ENCODE measurements at places on chromosomes 2 and 18. TPM values are rescaled to one million over a fixed set of nuclear protein-coding genes. Genes with fewer than 3 reads are reported as not detected.

- no peak for DNase-seq
Measured at GRCh38 chr2:228699888-228700287, 518.4 kb upstream of the SPHKAP start.

GRCh38 chr2:233409286-233409991 lies 55.1 kb downstream of the DGKD start:
- DNase-seq, result no peak

DNA sequence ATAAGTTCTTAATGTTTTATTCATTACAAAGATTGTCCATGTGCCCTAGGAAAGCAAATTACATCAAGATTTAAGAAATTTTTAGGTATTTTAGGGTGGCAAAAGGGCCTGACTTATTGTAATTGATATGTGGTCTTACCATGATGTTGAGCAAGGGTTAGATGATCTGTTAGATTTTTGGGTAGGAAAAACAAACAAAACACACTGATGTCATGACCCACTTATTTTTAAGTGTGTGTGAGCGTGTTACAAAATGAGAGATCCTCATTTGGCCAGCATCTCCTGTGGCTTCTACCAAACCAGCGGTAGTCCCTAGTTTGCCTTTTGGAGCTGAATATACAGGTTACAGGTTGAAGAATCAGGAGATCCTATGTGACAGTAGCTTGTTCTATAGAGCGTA lies 89.8 kb upstream of the ITGB6 start:
- DNase-seq, result no peak

DNA sequence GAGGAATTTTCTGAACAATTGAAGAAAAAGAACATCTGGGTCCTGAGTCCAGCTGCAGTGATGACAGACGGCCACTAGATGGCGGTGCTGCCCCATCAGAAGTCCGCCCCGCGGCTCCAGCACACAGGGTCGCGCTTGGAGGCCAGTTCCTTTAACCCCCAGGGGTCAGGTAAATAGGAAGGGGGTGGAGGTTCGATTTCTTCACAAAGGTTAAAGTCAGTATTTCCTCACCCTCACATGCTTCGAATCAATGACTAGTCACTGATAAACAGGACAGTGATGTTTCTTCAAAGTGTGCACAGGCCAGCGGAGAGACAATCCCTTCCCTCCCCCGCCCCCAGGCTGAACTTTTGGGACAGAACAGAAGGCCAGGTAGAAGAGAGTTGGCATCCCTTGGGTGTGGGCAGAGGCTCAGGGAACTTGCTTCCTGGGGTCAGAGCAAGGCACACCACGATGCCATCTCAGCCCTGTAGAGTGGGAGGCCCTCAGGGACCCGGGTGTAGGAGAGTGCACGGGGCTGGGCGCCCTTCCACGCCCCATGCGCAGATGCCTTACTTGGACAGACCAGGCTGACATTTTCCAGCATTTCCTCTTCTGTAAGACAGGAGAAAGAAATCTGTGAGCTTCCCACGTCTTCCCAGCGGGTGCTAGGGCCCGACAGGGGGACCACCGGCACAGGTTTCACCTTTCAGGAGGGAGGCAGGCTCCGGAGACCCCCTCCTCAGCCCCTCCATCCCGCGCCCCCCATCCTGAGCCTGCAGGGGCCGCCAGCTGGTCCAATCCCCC lies 722 bp downstream of the APOB start:
- peak; percentile 50 for DNase-seq

DNA sequence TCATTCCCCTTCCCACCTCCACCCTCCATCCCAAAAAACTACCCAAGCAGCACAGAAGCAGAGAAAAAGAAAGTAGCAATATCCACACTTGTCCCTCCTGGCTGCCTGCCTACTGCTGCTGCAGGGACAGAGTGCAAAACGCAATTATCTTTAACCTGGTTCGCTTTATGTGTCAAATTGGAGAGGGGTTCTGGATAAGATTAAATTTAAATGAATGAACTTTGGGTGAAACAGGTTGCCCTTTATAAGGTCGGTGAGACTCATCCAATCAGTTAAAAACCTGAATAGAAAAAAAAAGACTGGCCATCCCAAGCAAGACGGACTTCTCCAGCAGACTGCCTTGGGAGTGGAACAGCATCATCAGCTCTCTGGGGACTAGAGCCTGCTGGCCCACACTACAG lies 62.6 kb downstream of the ANKRD44 start:
- DNase-seq, result no peak

GRCh38 chr2:71891719-71892422 lies 255.8 kb downstream of the CYP26B1 start:
- no peak for DNase-seq

DNA sequence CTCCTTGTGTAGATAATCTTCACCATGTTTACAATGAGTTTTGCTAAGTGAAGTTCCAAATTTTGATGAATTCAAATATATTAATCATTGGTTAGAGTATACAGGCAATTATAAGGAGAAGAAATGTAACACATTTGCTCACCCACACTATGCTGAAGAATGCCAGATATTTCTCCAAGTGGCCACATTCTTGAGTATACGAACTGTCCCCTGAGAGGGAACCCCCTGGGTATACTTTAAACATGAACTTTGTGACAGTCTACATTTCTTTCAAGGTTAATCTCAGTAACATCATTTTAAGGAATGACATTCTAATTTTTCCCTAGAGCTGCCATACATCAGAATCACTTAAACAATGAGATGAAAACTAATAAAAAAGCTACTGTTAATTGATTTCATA lies 39.8 kb upstream of the CDKL4 start:
- DNase-seq, result no peak

The ATP8B1 gene
- not detected for total RNA-seq

The CIAO1 gene
- 82.9 TPM for total RNA-seq

The TUBA3E gene
- not detected for total RNA-seq

The TMEM37 gene
- total RNA-seq, result not detected

The PIEZO2 gene
- not detected for total RNA-seq

The MAL gene
- total RNA-seq, result 62.8 TPM

GRCh38 chr2:111936881-111937280 lies 38.5 kb downstream of the MERTK start:
- no peak for DNase-seq

- no peak for DNase-seq
Measured at GRCh38 chr2:141957827-141958450, 172.9 kb downstream of the LRP1B start.

The GKN2 gene
- total RNA-seq, result not detected

The OBSL1 gene
- 8.9 TPM for total RNA-seq

DNA sequence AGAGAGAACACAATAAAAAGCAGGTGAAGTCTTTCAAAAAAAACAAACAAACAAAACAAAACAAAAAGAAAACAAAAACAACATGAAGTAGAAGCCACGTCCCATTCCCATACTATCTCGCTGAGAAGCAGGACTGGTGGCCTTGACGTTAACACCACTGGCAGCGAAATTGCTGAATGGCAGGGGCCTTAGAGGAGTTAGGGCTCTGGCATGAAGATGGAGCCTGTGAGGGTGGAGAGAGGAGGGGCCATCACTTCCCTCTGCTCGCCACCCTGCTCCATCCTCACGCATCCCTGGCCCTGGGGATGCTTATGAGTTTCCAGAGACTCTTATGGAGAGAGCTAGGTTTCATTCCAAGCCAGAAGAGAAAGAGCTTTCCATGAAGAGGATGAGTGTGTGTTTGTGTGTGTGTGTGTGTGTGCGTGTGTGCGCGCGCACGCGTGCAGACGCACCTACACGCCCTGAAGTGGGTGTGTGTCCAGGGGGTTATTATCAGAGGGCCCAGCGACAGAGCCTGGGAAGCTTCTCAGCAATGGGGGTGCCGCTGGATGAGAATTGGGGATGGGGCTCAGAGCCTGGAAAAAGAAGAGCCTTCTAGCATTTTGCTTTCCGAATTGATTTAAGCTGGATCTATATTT lies 20.4 kb upstream of the IMPA2 start:
- DNase-seq, result no peak

The EFEMP1 gene
- total RNA-seq, result not detected

- no peak for DNase-seq
Measured at GRCh38 chr18:12476955-12477354, 69.2 kb downstream of the PRELID3A start.

GRCh38 chr2:212392544-212392943 lies 146.1 kb downstream of the ERBB4 start:
- no peak for DNase-seq

The GPR39 gene
- not detected for total RNA-seq

- DNase-seq, result no peak
Measured at GRCh38 chr18:77530732-77531131, 281.1 kb downstream of the GALR1 start.

The ST3GAL5 gene
- 8.9 TPM for total RNA-seq

- no peak for DNase-seq
Measured at GRCh38 chr2:138078153-138078552, 113.9 kb downstream of the HNMT start.

GRCh38 chr2:59985923-59986322 lies 567.5 kb downstream of the BCL11A start:
- DNase-seq, result no peak

DNA sequence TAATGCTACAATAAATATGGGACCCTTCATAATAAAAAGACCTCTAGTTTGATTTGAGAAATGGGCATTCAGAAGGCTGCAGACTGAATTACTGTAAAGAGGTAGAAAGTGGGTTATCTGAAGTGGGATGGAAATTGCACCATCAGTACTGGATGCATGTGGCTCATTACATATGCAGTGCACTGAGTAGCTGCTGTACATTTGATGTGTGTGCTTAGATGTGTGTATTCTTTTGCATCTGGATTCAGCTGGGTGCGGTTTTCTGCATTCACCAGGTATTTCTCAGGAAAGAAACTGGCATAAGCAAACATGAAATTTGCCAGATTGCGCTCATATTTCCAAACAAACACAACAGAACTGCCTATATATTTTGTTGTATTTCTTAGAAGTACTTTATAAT lies 38.2 kb downstream of the NDC80 start:
- no peak for DNase-seq

- no peak for DNase-seq
Measured at GRCh38 chr2:25430556-25430955, 88.8 kb upstream of the DNMT3A start.

The TBR1 gene
- 0.14 TPM for total RNA-seq

- no peak for DNase-seq
Measured at GRCh38 chr2:44616667-44617155, 255.0 kb downstream of the CAMKMT start.

DNA sequence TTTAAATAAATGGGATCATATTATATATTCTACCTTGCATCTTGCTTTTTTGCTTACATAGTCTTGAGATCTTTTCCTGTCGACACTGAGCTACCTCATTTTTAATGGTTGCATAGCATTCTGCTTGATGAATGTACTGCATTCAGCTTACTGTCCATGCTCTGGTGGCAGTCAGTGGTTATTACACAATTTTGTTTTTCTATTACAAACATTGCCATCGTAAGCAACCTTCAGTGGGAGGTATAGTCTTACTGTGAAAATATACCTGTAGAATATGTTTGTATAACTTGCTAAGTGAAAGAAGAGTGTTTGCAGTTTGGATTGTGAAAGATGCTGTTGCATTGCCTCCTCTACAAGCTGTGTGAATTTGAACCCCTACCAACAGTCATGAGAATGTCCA lies 43.4 kb downstream of the UBXN4 start:
- no peak for DNase-seq

The FBLN7 gene
- total RNA-seq, result 48.5 TPM

DNA sequence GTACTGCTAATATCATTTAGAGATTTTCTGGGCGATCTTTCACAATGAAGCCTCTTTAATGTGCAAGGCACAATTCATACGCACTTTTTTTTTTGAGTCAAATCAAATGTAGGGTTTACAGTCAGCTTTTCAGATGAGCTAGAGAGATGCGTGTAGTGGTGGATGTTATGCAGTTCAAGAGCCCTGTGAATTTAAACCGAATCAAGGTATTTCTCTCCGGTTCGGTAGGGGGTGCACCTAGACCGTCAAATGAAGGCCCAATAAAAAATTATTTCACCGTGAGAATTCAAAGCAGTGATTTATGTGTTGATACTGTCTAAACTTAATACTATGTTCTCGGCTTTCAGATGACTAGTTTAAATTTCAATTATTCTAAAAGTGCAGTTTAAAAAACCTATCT lies 1.1 kb downstream of the PTH2R start:
- DNase-seq, result no peak

DNA sequence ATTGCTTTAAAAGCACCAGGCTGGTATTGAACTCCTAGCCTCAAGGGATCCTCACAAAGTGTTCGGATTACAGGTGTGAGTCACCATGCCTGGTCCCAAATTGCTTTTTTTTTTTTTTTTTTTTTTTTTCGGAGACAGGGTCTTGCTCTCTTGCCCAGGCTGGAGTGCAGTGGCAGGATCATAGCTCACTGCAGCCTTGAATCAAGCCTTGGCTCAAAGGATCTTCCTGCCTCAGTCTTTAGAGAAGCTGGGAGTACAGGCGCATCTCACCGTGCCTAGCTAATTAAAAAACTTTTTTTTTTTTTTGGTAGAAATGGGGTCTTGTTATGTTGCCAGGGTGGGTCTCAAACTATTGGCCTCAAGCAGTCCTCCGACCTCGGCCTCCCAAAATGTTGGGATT lies 12.8 kb downstream of the MTA3 start:
- DNase-seq, result no peak

- no peak for DNase-seq
Measured at GRCh38 chr2:11160256-11160655, 5.0 kb downstream of the SLC66A3 start.

DNA sequence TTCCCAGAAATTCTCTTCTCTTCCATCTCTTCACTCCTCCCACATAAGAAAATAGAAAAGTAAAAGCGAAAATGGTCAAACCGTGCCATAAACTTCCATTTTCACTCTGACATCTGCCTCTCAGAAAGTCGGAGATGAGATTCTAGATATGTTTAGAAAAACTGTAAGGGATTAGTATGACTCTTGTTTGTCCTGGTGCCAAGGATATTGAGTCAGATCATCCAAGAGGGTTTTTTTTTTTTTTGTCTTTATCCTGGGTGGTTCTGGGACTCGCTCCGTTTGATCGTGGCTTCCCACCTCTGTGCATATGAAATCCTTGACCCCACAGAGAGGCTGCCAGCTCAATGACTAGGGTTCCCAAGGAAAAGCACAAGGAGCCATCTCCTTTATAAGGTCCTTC lies 17.3 kb downstream of the EN1 start:
- no peak for DNase-seq

GRCh38 chr2:128362889-128363228 lies 44.2 kb upstream of the HS6ST1 start:
- no peak for DNase-seq

The USP14 gene
- total RNA-seq, result 86.9 TPM

The RASGRP3 gene
- total RNA-seq, result 2.5 TPM

The COL3A1 gene
- not detected for total RNA-seq

The NFU1 gene
- total RNA-seq, result 34.3 TPM

The CPLX4 gene
- total RNA-seq, result not detected

DNA sequence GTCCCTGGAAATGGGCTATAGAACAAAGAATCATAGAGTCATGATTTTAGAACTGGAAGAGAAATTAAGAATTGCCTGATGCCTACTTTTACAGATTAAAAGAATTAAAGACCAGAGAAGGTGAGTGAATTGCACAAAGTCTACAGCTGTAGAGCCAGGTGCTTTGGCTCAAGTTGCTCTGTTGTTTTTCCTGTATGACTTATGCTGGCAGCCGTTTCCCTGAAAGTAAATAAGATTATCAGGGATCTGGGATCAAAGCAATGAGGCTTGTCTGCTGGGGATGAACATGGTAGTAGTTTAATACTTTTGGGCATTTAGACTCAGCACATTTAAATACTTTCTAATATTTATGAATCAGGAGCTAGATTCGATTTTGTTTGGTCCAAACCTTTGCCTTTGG lies 166.9 kb downstream of the PRPF40A start:
- DNase-seq, result no peak

GRCh38 chr2:114265261-114265660 lies 177.2 kb upstream of the DPP10 start:
- no peak for DNase-seq

The CCL20 gene
- total RNA-seq, result 5.3 TPM
